ENCODE measurements at places on chromosomes 5 and 9. TPM values are rescaled to one million over a fixed set of nuclear protein-coding genes. Genes with fewer than 3 reads are reported as not detected.

LMNB1 gene
- 187 TPM for total RNA-seq

TAF1L gene
- total RNA-seq, result not detected

FAM221B gene
- not detected for total RNA-seq

NTRK2 gene
- 0.21 TPM for total RNA-seq

PCDHB15 gene
- total RNA-seq, result not detected

KIF12 gene
- not detected for total RNA-seq

TGFBI gene
- not detected for total RNA-seq

CARD6 gene
- 2.2 TPM for total RNA-seq

GARNL3 gene
- 3.5 TPM for total RNA-seq

FCN2 gene
- total RNA-seq, result not detected

UBE2QL1 gene
- total RNA-seq, result not detected

SPATA31A3 gene
- not detected for total RNA-seq
